ENCODE measurements at places on chromosomes 6 and 20. TPM values are rescaled to one million over a fixed set of nuclear protein-coding genes. Genes with fewer than 3 reads are reported as not detected.

GRCh38 chr6:156851454-156851921 lies 74.3 kb downstream of the ARID1B start:
- no peak for DNase-seq

DNA sequence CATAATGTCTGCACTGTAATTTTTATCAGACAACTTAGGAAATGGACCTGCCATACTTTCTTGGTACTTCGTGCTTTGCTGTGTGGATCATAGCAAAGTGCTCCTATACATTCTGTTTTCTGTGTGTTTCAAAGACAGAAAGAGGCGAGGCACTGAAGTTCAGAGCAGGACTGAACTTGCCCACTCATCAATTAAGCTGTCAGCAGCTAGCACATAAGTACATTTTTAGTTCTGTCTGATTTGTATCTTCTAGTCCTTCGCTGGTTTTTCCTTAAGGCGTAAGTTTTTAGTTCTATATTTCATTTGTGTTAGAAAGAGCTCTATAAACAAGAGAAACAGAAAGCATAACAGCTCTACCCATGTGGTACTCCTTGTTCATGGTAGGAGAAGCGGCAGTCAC lies 42.1 kb downstream of the MAP3K4 start:
- DNase-seq: no peak

DNA sequence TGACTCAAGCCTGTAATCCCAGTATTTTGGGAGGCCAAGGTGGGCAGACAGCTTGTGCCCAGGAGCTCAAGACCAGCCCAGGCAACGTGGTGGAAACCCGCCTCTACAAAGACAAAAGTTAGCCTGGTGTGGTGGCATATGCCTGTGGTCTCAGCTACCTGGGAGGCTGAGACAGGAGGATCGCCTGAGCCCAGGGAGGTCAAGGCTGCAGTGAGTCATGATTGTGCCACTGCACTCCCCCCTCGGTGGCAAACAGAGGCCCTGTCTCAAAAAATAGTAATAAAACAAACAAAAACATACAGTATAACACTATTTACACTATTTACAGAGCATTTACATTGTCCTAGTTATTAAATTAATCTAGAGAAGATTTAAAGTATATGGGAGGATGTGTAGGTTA lies 56.0 kb upstream of the PIM1 start:
- no peak for DNase-seq

- DNase-seq: peak; percentile 79
Measured at GRCh38 chr20:13953227-13953626, 37.2 kb downstream of the SEL1L2 start.

- DNase-seq: no peak
Measured at GRCh38 chr6:21946298-21946783, 350.5 kb downstream of the PRL start.

Gene TNFRSF6B
- total RNA-seq: not detected

DNA sequence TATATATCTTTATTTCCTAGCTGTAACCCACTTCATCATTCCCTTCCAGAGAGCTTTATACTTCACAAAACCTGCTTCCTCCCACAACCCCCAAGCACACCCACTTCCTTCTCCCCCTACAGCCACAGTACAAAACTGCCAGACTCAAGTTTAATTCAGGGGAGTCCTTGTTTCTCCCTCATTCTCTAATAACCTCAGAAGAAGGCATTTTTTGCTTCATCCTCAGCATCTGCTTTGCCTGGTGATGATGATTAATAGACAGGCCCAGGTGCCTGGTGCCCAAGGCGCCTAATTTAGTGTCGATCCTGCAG lies 414.3 kb downstream of the KIF16B start:
- no peak for DNase-seq

DNA sequence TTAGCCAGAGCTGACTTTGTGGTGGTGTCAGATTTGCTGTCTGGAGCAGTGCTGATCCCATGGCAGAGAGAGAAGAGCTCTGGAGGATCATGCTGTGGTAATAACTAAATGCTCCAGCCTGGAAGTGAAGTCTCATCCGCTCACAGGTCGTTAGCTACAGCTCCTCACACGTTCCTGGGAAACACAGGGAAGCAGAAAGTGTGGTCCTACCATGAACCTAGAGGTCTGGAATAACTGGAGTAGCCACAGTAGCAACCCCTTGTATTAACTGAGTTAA lies 2.7 kb downstream of the HIVEP1 start:
- no peak for DNase-seq

- DNase-seq: no peak
Measured at GRCh38 chr6:161013695-161014094, 22.1 kb downstream of the MAP3K4 start.

Gene EFCAB8
- total RNA-seq: 1.0 TPM

Gene SCGN
- not detected for total RNA-seq

DNA sequence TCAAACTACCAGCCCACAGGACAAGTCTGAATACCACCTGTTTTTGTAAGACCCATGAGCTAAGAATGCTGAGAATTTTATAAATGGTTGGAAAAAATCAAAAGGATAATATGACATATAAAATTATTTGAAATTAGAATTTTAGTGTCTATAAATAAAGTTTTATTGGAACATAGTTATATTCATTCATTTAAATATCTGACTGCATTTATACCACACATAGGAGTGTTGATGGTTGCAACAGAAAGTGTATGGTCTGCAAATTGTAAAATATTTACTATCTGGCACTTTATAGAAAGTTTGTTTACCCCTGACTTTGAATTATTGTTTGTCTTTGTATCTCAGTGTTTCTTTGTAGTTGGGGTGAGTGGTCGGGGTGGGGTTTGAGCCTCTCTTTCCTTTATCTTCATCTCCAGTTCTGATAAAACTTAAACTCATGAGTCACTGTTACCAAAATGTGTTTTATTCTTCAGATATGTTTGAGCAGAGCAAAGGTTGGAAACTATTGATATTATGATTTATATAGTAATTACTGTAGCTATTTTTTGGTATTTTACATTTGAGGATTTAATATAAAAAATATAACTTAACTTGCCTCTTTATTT lies 55.5 kb downstream of the CD2AP start:
- no peak for DNase-seq

GRCh38 chr6:47362857-47363461 lies 53.3 kb upstream of the TNFRSF21 start:
- DNase-seq: no peak

Gene SEMG1
- total RNA-seq: 0.46 TPM

- DNase-seq: no peak
Measured at GRCh38 chr6:21264288-21265033, 329.1 kb upstream of the SOX4 start.

Gene KIAA0408
- total RNA-seq: 0.64 TPM

GRCh38 chr20:64261138-64261537 lies 5.6 kb downstream of the PCMTD2 start:
- DNase-seq: no peak

- DNase-seq: no peak
Measured at GRCh38 chr6:141968632-141969031, 164.1 kb upstream of the GJE1 start.

GRCh38 chr20:45253261-45253660 lies 1.1 kb downstream of the SLPI start:
- no peak for DNase-seq

Gene EPPIN
- total RNA-seq: 0.18 TPM

GRCh38 chr20:37943033-37943432 lies 40.1 kb downstream of the VSTM2L start:
- DNase-seq: peak; percentile 48
